ENCODE measurements at places on chromosomes 16 and 17.
A peak's percentile ranks its signal among the peaks of the same experiment; 100 is the strongest.

DNA sequence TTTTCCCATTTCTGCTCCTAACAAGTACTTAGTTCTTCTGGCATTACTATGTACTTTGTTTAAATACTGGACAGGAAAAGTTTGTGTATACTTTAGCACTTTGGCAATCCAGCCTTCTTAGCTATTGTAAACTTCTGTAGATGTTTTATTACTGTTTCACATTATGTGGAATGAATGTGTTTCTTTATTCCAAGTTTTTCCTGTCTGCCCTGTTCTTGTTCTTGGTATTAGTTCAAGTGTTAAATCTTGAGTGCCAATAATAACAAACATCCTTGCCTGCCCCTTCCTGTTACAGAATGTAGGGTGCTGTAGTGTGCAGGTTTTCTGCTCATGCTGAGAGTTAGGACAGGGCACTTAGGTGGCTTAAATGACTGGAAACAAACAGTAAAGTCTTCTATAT is 7.3 kb upstream of the CAPNS2 start:
- DNase-seq: no peak

DNA sequence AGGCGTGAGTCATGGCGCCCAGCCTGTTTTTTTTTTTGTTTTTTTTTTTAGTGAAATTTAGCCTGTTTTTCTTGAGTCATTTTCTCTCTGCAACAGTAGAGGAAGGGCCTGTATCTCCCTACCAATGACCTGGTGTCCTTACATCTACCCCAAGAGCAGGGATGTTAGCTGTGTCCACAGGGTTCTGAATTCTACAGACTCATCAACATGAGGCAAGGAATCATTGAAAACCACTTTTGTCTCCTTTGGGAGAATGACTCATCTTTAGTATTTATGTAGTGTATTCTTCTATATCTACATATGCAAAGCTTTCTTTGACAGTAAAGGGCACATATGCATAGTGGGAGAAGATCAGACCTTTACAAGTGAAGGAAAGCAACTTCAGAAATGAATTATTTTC is 105.3 kb downstream of the SPECC1 start:
- DNase-seq: no peak

DNA sequence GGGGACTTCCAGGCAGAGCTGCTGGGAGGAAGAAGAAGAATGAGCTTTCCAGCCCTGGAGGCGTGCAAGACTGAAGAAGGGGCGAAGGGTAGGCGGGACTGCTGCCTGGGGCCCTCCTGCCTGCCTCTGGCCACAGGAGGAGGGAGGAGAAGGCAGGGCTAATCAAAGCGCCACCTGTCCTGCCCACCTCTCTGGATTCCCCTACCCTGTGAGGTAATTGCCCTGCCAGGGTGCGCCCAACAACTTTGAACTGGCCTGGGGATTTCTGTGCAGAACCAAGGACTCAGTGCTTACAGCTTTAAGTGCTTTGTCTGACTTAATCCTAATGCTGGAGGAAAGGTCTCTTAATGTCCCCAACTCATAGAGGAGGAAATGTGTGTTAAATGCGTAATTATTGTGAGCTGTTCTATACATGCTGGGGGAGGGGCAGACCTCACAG is at the start of gene NOXO1:
NOXO1 (minus strand) TSS at position 72 of the 439 bp plus-strand sequence. CDS start 290 bp downstream, outside the sequence.
- no peak for DNase-seq

GRCh38 chr17:44591206-44591605 is 33.9 kb downstream of the FZD2 start:
- no peak for DNase-seq

DNA sequence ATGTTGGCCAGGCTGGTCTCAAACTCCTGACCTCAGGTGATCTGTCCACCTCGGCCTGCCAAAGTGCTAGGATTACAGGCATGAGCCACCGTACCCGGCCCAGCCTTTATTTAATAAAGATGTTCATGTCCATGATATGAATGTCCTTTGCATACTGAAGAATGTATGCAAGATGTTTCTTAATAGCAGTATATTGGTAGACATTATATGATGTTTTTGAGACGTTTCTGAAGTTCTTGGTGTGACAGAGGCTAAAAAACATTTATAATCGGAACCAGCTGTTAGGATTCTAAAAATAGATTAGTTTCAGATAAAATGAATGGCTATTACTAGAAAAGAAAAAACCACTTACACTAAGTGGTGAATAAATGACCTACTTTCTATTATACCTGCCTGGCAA is 11.8 kb downstream of the PDZD9 start:
- no peak for DNase-seq

GRCh38 chr17:1796800-1797199 is 32.9 kb downstream of the SMYD4 start:
- DNase-seq: no peak

DNA sequence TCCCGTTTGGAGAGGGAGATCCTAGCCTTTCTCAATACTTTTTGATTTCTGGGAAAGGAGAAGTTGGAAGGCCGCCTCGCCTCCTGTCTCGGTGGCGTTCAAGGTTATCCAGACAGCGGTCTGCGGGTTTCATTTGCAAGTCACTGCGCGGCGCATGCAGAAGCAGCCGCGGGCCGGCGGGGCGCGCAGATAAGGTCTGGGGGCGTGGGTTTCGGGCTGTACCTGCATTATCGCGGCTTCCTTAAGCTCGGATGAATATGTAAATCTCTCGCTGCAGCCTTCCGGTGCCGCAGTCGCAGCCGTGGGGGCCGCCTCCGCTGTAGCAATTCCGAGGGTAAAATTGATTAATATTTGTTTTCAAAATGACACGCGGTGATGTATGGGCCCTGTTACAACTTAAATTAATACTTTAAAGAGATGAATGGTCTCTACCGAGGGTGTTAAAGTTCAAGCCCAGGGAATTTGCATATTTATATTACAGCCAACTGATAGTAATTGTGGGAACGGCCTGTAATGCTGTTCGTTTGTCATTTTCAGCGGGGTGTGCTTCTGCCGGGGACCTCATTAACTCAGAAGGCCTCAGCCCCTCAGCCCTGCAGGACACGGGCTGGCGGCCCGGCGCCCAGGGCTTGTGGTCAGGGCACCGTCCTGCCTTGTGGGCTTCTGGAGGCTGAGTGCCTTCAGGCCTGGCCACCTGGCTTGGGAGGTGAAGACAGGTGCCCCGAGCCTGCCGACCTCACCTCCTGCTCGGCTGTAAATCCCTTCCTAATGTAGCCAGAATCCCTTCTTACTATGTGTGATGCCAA is 99.4 kb downstream of the CYLD start:
- DNase-seq: peak; percentile 28

DNA sequence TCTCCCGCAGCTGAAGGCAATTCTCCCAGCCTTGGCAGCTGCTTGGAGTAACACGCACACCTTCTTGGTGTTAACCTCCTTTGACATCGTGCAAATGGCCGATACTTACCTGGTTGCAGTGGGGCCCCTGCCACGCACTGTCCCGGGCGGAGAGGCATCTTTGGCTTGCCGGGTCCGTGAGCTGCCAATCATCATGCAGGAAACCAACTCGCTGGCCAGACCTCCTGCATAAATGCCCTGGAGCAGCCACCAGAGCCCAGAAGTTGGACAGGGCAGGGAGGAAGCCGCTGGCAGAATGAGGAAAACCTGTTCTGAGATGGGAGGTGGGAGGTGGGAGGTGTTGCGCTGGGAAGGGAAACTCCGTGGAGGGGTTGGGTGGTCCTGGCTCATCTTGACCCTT is 41.7 kb upstream of the CREBBP start:
- no peak for DNase-seq

- DNase-seq: no peak
Observed at GRCh38 chr16:86514481-86515376, 4.4 kb downstream of the FOXF1 start.

DNA sequence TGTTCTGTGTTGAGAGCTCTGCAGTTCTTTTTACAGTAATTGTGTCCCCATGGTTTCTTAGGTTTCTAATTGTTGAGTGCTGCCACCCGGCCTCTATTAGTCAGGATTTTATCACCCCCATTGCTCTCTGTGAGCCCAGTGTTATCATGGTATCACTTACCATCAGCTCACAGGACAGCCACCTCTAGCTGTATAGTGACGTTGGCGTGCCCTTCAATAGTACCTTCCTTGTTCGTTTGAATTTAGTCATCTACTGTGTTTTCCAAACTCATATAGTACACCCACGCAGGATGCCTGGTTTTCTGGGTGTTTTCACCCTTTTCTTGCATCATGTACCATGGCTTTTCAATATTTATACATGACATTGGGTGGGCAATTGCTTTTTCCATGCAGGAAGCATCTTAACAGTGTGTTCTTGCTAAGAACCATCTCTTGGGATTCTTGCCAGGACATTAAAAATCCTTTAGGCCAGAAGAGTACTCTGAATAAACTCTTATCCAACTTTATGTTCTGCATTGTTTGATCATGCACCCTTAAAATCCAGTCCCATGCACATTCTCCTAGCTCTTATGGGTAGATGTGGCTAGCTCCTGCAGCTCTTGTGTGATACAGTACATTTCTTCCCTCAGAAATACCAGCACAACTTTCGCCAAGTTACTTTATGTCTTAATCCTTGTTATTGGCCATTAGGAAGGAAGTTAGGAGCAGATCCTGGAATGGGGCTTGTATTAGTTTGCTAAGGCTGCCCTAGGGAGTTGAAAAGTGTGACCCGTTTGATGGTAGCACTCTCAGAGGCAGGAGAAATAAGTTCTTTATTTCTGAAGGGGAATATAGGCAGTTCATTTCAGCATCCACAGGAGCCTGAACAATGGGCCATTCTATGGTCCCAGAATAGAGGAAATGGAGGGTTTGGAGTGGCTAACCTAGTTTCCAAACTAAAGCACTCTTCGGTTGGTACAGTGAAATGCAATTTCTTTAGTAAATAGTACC is 11.3 kb upstream of the ABCA10 start:
- DNase-seq: no peak

- DNase-seq: no peak
Observed at GRCh38 chr17:73952082-73952479, 251.4 kb upstream of the RPL38 start.

DNA sequence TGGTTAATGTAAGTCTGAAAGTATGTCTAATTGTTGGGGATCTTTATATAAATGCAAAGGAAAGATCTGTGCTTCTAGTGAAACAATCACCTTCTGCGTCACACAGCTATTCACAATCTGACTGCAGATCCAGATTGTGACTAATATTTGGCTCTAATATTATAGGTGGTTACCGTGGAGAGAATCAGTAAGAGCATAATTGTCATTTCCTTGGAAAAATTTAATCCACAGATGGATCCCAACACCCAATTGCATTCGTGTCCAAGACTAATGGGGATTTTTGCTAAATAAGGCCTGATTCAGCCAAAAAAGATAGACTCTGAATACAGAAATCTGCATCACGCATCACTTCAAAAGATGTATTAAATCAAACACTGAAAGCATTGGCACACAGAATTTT is 2.7 kb upstream of the KCNJ2 start:
- DNase-seq: no peak
